ENCODE measurements at places on chromosomes 11 and 22.

DNA sequence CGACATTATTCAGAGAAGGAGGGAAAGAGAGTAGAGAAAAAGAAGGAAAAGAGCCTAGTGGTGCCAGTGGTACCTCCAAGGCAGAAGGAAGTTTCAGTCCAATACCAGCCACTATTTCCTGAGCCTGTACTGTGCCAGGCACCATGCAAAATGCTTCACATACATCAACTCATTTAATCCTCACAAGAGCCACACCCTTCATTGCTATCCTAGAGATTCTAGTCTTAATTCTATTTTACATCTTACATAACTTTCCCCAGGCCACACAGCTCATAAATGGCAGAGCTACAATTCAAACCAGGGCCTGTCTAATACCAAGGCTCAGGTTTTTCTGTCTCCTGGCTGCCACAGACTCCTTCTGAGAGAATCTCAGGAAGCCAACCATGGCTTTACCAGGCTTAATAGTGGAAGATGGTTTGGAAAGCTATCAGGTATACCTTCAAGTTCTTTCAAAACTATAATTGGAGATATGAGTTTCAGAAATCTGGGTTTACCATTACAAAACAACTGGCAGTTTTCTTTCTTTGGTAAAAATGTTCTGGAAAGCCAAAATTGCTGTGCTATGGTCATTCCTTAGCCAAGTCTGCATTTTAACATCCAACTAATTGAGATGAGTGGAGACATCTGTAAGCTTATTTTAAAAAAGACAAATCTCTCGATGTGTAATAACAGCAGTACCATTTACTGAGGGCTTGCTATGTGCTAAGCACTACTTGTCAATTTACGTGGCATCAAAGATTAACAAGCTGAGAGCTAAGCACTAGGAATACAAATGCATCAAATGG lies 225.1 kb upstream of the PITPNB start:
- DNase-seq: no peak

DNA sequence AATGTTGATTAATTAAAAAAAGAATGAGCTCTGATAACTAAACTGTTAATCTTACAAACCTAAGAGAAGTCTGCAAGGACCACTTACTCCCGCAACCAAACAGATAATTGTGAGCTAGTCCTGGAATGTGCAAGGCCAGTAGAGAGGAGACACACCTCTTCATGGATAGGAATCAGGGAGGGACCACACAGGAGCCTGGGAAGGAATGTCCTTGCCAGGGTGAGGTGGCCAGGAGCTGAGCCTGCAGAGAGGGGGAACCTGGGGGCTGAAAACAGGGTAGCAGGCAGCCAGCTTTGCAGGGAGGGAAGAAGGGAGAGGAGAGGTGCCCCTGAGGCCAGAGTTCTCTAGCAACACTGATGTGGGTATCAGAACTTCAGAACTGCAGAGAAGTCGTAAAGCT lies 9.4 kb upstream of the NLRP10 start:
- DNase-seq: no peak

- DNase-seq: no peak
Observed at GRCh38 chr11:111718436-111718835, 47.8 kb downstream of the PPP2R1B start.

DNA sequence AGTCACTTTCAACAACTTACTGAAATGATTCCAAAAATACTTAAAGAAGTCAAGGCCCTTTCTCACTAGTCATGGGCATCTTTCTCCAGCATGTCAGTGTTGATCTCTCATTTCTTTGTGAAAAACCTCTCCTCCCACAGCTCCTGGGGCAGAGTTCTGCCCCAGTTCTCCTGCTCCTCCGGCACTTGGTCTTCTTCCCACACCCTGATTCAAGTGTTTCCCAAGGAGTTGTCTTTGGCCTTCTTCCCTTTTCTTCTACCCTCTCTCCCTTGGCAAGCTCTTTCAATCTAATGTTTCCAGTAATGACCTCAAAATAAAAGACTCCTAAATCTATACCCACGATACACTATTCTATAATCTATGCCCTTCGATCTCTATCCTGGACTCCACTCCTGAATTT lies 42.1 kb upstream of the CCDC34 start:
- no peak for DNase-seq

GRCh38 chr11:19846654-19847305 lies 134.1 kb downstream of the NAV2 start:
- DNase-seq: no peak

DNA sequence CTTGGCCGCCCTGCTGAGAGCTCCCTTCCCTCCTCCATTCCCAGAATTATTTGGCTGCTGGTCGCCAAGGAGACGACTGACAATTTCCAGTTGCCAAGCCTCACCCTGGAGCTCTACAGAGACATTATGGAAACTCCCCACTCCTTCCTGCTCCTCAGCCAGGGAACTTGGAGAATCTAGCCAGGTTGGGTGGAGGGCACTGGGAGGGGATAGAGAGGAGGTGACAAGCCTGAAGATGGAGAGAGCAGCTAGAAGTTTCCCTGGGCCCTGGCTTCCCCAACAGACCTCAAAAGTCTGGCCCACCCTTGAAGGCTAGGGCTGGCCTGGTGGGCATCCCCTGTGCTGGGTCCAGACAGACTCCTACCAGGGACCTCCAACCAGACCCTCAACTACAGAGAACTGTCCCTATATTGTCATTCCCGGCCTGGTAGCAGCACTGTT lies 6.7 kb upstream of the VSIG10L2 start:
- DNase-seq: no peak

- DNase-seq: no peak
Observed at GRCh38 chr11:46846510-46846830, 390 bp upstream of the CKAP5 start.

GRCh38 chr11:61954851-61955421 lies 4.8 kb downstream of the BEST1 start:
- DNase-seq: no peak

- no peak for DNase-seq
Observed at GRCh38 chr11:75453916-75454655, 21.1 kb upstream of the KLHL35 start.

GRCh38 chr22:24025475-24025874 lies 14.4 kb downstream of the CABIN1 start:
- DNase-seq: no peak

DNA sequence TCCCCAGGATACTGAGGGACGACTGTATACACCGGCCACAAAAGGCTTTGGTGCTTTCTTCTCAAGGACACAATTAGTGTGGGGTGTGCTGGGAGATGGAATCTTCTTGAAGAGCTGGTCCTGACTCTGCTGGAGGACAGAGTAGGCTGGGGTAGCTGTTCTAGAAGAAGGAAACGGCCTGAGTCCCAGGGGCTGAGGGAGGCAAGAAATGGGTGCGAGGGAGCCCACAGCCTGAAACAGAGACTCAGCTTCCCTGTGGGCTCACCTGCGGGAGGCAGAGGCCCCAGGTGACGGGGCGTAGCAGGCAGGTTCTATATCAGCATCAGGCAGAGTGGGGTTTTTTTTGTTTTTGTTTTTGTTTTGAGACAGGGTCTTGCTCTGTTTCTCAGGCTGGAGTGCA lies 36.6 kb downstream of the PARVG start:
- DNase-seq: no peak

DNA sequence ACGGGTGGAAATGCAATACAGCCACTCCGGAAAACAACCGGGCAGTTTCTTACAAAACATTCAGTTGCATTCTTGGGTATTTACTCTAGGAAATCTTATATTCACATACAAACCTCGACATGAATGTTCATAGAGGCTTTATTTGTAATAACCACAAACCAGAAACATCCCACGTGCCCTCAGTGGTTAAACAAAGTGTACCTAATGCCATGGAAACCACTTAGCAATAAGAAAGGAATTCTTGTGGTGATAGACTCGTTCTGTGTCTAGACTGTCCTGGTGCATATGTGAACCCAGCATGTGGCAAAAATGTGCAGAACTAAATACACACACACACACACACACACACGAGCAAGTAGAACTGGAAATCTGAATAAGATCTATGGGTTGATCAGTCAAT lies 1073.3 kb downstream of the TBC1D22A start:
- DNase-seq: no peak

Measured in stimulated activated CD8-positive, alpha-beta memory T cell treated with anti-CD3 and anti-CD28 coated beads, Interleukin-7, amount 100 ng/mL, for 48 hours (primary cell).